RPMI7951 (cell line): ENCODE measurements at places on chromosomes 7 and 10. TPM values are rescaled to one million over a fixed set of nuclear protein-coding genes. Genes with fewer than 3 reads are reported as not detected.

LRRD1 gene
- total RNA-seq: not detected in 2 replicates

BNIP3 gene
- total RNA-seq: 314 and 385 TPM in 2 replicates

CHST15 gene
- total RNA-seq: 26.2 and 36.4 TPM in 2 replicates

HTR5A gene
- total RNA-seq: not detected in 2 replicates

TBC1D12 gene
- total RNA-seq: 8.7 and 9.4 TPM in 2 replicates

COL13A1 gene
- 17.1 and 26.2 TPM in 2 replicates for total RNA-seq

MCU gene
- 26.0 and 31.1 TPM in 2 replicates for total RNA-seq

ELOVL3 gene
- total RNA-seq: 0.36 and 0.49 TPM in 2 replicates

TACR2 gene
- 0.10 and 0.36 TPM in 2 replicates for total RNA-seq

FAM107B gene
- 33.1 and 39.9 TPM in 2 replicates for total RNA-seq

COL1A2 gene
- total RNA-seq: 1,601 and 1,652 TPM in 2 replicates

TMEM139 gene
- total RNA-seq: not detected in 2 replicates

PNLIP gene
- total RNA-seq: not detected in 2 replicates

MCM10 gene
- total RNA-seq: 20.7 and 21.9 TPM in 2 replicates

MYO1G gene
- total RNA-seq: under 0.01 TPM in 1 of 2 replicates, not detected in the other

LIMK1 gene
- 48.9 and 49.9 TPM in 2 replicates for total RNA-seq

TMEM229A gene
- not detected in 2 replicates for total RNA-seq

NCF1 gene
- total RNA-seq: not detected in 2 replicates
